ENCODE measurements at places on chromosomes 12 and 14. TPM values are rescaled to one million over a fixed set of nuclear protein-coding genes. Genes with fewer than 3 reads are reported as not detected.

Gene KRT83
- 0.40 TPM for total RNA-seq

Gene CFAP54
- 3.4 TPM for total RNA-seq

Gene TDRD9
- 48.7 TPM for total RNA-seq

Gene PCED1B
- total RNA-seq, result 1.5 TPM

GRCh38 chr12:48932878-48933277 lies 7.6 kb upstream of the FKBP11 start:
- DNase-seq, result no peak

- peak; percentile 0 for DNase-seq
These were observed 130.8 kb downstream of the ADGRD1 start for GRCh38 chr12:131084341-131085011.

DNA sequence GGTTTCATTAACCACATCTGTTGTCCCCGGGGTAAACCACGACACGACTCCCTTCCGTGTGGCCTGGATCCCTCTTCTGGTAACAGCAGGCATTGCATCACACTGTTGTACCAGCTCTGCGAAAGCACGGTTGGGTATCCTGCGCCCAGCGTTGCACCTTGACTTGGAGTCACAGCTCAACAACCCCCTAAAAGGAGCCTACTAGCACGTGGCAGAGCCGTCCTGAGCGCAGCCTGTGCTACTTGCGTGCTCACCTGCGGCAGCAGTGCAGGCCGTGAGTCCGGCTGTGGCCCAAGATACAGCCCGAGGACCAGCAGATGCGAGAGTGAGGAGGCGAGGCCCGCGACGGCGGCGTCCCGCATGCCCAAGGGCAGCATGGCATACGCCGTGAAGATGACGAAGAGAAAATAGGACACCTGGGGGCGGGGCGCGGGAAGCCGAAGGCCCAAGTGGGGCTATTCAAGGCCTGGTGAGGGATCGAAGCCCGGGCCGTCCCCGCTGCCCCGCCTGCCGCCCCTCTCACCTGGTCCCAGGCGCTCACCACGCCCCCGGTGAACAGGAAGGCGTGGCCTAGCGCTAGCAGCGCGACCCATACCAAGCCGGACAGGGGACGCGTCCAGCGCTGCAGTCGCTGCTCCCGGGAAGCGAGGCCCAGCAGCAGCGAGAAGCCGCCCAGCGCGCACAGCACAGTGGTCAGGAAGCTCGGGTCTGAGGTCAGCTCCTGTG lies 2.4 kb downstream of the ADCY4 start:
- peak; percentile 82 for DNase-seq

- DNase-seq, result no peak
These were observed 600 bp downstream of the SYT10 start for GRCh38 chr12:33438851-33439586.

DNA sequence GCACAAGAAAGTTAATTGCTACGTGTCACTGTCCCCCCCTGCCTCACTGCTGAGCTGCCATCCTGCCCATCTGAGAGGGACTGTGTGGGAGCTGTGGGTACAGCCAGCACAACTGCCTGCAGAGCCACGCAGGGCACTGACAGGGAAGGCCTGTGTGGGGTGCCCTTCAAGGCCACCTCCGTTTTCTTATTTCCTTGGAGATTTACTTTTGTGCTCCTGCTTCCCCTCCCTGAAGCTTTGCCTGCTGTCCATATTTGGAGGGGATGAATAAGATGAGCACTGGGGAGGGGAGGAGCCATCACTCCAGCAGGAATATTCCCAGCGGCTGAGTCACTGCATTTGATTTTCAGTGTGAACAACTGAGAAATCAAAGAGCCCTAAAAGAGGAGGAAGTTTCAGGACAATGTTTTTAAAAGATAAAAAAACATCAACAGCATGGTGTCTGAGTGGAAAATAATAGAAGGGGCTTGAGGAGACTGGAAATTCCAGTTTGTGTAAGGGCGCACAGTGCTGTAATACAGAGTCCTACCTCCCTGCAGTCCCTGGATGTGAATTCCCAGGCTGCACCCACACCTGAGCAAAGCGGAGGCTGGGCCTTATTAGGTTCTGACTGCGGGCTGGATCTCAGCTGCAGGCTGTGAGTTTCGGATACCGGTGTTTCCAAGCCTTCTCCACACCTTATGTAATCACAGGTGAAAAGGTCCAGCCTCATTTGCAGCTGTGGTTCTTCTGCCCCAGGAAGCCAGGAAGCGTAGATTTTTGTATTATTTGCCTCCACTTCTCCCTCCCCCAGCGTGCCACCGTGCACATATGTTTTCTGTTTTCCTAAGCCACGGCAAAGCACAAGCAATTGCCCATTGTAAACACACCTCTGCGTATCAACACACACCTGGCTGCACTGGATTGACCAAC lies 192.6 kb upstream of the BCL2L14 start:
- peak; percentile 39 for DNase-seq

- no peak for DNase-seq
These were observed 18.0 kb downstream of the ACIN1 start for GRCh38 chr14:23076785-23077408.

DNA sequence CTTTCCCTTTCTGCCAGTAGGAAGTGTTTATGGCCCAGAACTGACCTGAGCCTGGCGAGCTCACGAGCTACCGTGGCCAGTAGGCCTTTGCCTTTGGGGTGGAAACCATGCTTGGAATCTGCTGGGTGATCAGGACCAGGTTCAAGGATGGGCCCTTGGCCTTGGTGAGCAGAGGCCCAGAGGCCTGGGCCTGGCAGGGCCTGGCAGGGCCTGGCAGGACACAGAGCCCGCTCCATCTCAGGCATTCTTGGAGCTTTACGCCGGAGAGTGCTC lies 184.8 kb upstream of the RTL1 start:
- DNase-seq, result no peak

GRCh38 chr14:54177641-54178621 lies 218.9 kb upstream of the CDKN3 start:
- DNase-seq, result no peak

DNA sequence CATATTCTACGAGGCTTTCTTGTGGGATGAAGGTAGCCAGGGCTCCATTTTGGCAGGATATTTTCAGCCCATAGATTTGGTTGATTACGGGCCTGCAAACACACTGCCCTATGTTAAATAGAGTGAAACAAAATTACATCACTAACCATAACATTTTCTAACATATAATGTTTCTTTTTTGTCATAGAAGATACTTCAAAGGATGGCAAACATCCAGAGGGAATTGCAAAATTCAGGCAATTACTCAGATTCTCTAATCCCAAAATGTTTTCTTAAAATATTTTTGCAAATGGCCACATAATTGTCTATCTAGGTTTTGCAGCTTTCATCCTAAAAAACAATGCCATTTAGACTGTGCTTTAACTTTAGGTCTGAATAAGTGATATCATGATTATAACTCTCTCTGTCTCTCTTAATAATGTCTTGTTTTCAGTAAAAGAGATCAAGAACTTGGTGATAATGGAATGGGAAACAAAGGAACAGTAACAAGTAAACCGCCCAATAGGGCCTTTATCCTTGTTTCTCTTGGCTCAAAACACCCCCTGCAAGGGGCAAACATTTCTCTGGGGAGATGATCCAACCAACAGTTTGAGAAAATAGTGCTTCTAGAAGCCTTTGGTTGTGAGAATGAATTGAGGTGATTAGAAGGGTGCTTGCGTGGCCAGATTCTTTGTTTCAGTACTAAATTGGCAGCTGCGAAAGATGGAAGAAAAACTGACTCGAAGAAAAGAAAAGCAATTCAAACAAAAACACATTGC lies 54.4 kb upstream of the BTG1 start:
- DNase-seq, result no peak

DNA sequence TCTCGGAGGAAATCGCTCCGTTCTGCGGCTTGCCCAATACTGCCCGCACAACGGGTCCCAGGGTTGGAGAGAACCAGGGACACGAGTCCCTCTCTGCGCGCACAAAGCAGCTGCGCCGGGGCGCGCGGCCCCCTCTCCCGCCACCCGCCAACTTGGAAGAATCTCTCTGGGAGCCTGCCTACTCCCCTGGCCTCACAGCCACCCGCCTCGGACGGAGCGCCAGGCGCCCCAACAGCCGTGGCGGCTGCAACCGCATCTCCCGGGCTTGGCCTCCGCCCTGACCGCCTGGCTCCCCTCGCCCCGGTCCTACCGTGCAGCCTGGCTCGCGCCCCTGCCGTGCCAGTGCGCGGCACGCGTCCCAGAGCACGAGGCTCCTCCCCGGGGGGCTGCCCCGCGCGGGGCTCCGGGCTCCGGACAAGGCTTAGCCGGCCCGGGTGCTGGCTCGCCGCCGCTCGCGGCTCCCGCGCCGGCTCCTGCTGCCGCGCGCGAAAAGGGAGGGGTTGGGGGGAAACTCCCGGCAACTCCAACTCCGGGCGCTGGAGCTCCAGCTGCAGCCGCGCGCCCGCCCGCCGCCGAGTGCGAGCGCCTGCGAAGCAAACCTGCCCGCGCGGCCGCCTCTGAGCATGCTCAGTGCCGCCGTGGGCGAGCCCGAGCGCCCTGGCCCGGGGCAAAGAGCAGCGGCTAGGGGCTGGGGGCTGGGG lies at the start of gene STXBP6:
Gene STXBP6 (minus strand): TSS at position 580 of the 701 bp plus-strand sequence. CDS start 75,329 bp downstream, outside the sequence.
- DNase-seq, result peak; percentile 87

GRCh38 chr12:96303653-96304052 lies 96.6 kb downstream of the CDK17 start:
- no peak for DNase-seq

- DNase-seq, result no peak
These were observed 56.8 kb downstream of the BTG1 start for GRCh38 chr12:92088805-92089204.

DNA sequence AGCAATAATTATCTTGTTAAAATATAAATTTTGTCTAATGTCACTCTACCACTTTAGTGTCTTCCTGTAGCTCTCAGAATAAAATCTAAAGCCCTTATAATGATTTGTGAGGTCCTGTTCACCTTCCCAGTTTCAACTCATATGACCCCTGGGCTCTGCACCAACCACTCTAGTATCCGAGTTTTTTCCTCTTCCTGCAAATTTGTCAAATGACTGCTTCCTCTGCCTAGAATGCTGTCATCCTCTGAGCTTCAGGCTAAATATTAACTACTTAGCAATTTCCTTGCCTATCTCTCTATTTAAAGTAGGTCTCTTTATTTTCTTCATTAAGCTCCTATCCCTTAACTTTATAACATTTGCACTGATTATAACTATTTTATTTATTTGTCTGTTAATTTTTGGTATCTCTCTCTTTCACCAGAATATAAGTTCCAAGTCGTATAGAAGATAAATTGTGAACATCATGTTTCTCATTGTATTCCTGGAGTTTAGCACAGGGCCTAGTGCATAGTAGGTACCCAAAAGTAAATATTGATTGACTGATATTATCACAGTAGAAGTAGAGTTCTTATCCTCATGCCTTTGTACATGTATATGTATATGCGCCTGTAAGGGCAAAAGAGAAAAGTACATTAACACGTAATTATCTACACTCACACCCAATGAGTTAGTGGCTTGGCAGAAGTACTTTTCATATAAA lies 196.0 kb downstream of the BCAT1 start:
- no peak for DNase-seq

DNA sequence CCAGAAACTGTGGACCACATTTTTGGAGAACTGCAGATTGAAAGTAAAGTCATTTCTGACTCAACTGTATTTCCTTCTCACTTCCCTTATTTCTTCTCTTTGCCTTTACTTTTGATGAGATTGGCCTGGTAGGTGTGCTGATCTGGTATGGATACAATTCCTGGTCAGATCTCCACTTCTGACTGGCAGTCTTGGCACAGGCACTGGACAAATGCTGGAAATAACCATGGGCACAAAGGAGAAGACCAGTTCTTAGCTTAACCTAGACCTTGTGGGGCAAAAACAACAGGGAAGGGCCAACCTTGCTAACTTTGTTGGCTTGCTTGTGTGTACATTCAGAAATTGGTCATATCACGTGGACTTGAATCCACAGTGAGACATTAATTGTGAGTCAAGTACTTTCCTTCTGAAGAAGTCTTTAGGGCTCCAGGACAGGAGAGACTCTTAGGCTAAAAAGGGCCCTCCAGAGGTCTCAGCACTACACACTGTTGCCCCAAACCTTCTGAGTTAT lies 75.0 kb downstream of the DIP2B start:
- no peak for DNase-seq
